Activated naive CD4-positive, alpha-beta T cell (primary cell): ENCODE measurements at places on chromosomes 3 and 15.

GRCh38 chr3:105553851-105554250, 187.1 kb downstream of the ALCAM start:
- no peak for DNase-seq

DNA sequence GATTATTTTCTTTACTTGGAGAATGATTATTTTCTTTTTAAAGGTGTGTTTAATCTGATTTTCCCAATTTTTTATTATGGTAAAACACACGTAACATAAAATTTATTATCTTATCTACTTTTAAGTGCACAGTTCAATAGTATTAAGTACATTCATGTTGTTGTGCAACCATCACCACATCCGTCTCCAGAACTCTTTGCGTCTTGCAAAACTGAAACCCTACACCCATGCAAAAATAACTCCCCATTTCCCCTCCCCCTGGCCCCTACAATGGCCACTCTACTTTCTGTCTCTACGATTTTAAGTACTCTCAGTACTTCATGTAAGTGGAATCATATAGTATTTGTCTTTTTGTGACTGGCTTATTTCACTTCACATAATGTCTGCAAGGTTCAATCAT, 230.7 kb downstream of the SATB1 start:
- no peak for DNase-seq

GRCh38 chr3:154778057-154778456, 302.1 kb upstream of the MME start:
- no peak for DNase-seq

- no peak for DNase-seq
These were observed 332.3 kb upstream of the C2CD4B start for GRCh38 chr15:62497356-62497755.

DNA sequence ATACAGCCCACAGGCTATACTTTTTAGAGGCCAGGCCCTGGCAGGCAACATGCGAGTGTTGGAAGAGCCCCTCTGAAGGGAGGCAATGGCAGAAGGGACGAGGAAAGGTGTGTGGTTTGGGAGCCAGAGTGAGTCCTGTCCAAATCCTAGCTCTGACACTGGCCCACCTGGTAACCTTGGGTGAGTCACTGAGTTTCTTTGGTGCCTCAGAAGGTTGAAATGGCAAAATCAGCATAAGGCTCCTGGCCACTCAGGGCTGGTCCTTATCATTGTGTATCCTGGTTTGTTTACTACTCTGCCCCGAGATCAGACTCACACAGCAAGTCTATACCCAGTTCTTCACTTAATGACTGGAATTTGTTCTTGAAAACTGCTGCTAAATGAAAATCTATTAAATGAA, 71.4 kb upstream of the TLE3 start:
- DNase-seq = no peak

DNA sequence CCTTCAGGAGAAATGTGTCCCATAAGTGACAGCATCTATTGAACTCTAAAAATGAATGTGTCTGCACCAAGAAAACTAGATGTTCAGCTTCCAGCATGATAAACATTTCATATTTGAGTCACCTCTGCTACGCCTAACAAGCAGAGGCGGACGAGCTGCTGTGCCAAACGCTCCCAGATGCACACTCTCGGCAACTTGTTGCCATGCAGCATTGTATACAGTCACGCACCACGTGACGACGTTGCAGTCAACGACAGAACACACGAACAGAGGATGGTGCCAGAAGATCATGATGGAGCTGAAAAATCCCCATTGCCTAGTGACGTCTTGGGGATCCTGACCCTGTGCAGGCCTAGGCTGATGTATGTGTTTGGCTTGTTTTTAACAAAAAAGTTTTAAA, 137.5 kb downstream of the XXYLT1 start:
- no peak for DNase-seq

DNA sequence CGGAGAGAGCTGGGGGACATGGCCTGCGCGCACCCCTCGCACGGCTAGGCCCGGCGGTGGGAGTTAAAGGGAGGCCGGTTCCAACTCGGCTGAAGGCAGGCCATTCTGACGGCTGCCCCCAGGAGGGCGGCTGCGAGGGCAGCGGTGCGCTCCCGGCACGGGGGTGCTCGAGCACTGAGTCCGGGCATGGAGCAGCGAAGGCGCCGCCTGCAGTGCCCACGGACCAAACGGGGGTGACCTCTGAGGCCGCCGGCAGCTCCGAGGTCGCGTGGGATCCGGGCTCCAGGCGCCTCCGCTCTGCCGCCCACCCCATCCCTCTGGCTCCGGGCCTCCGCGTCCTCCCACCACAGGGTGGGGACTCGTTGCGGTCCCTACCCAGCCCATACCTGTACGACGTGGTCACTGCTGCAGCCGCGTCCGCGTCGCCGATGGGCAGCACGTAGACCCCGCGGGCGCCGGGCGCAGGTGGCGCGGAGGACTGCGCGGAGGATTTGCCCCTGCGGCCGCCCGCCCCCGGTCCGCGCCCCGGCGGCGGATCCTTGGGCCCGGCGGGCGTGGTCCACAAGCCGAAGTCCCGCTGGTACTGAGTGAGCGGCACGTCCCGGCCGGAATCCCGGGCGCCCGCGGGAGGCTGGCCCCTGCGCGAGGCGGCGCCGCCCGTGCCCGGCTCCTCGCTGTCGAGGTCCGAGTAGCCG, 469 bp downstream of the MAP6D1 start:
- DNase-seq = no peak

GRCh38 chr15:39801641-39802309, 19.1 kb upstream of the FSIP1 start:
- DNase-seq = no peak

GRCh38 chr3:143859465-143860203, 11.4 kb upstream of the SLC9A9 start:
- DNase-seq = no peak

- DNase-seq = no peak
These were observed 61.7 kb downstream of the SIDT1 start for GRCh38 chr3:113594066-113594465.

GRCh38 chr3:30227571-30228301, 378.7 kb upstream of the TGFBR2 start:
- DNase-seq = no peak

DNA sequence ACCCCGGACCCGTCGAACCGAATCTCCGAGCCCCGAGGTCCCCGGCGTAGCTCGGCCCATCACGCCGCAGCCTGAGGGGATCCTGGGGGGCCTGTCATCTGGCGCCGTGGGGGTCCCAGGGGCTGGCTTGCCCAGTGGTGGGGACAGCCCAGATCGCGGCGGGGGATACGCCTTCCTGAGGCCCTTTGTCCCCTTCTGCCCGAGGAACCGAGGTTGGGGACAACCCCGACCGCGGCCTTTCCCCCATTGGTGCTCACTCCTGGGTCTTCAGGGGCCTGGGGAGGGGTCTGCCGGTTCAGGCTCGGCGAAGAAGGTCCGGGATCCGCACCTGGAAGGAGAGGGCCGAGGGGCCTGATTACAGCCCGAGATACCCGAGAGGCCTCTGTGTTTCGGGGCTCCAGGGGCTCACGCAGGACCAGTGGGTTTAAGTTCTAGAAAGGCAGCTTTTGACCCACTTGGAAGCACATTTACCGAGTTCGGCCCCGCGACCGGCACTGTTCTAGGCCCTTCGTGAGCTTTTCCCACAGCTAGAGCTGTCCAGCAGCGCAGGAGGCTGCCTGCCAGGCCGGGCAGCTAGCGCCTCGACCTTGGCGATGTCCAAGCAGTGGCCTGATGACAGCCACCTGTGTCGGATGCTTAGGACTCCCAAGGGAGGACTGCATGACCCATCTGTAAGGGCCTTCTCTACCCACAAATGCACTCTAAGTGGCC, 504 bp downstream of the ABHD2 start:
- DNase-seq = peak; percentile 13

DNA sequence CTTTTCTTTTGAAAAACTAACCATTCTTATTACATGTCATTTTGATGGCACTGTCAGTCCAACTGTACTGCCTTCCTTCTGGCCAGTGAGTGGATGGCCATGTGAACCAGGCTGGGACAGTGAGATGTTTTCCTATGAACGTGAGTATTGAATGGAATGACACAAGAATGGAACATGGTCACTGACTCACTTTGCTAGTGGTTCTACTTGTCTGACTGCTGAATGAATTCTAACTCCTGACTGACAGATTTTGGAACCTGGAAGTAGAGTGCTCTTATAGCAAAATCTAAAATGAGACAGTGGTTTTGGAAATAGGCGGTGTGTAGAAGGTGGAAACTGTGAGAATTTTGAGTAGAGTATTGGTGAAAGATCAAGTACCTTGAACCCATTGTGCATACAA, 606.9 kb upstream of the KCNMB2 start:
- DNase-seq = no peak

DNA sequence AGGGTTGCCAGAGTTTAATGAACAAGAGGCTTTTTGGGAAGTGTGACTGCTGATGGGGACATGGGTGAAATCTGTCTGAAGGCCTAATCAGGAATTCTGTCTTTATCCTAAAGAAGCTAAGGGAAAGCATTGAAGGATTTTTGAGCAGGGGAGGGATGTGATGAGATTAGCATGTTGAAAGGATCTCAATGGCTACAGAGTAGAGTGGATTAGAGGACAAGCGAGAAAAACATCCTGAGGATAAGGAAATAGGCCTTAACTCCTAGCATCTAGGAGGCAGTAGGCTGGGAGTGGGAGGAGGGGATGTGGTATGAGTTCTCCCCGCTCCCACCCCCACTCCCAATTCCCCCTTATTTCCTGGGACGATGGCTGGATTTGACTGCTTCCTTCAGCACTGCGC, 35.1 kb upstream of the SNTN start:
- DNase-seq = no peak

DNA sequence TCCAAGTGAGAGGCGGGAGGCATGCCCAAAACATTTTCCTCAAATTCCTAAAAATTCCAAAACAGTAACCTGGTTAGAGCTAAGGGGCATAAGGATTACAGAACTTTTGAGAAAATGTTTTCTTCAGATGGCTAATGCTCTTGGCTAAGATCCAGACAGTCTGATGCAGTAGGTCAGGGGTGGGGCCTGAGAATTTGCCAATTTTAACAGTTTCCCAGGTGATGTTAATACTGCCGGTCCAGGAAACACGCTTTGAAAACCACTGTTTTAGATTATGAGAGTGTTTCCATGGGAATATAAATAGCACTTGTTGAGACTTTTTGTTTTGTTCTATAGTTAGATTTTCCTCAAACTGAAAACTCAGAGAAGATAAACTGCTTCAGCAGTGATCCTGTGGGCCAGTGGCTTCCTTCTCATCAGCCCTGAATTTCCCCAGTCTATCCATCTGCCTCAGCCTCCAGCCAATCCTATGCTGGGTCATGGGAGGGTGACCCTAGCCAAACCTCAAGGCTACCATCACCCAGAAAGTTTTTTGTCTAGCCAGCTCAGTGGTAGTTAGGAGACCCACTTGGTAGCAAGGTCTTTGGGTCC, 71.6 kb upstream of the ACP3 start:
- DNase-seq = no peak

GRCh38 chr3:55797084-55797483, 310.0 kb upstream of the WNT5A start:
- DNase-seq = no peak

DNA sequence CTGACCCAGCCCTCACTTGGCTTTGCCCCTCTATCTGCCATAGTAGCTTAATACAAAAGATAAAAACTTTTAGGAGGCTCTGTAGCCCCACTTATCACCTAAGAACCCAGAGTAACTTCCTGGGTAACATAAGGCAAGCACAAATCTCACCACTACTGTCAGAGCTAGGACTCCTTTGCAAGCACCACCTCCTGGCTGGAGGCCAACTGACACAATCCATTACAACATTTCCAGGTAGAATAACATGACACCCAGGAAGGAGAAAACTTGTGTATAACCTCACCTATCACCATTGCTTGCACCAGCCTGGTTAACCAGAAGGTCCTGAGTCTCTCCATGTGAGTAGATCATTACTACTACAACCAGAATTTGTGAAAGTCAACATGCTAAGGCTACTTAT, 230.0 kb downstream of the TUSC7 start:
- no peak for DNase-seq

DNA sequence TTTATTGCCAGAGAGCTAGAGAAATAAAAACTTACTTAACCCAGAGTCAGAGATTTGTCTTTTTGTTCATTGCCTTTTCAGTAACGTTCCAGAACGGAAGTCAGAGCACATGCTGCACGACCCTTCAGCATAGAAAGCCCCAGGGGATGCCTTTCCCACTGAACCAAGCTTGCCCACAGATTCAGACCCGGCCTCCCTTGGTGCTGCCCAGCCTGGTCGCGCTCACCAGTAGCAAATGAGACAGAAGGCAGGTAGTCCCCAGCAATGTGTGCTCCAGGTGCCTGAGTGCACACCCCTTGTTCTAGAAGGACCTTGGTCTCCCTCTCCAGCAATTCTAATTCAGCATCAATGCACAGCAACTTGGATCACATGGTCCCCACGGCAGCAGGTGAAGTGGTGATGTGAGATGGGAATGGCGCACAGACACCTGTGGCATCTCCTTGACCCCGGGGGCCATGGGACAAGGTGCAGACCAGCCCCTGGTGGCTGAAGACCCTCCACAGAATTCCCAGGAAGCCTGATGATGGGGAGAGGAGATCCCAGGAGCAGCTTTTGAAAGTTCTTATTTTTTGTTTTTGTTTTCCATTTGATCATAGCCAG, 91.8 kb upstream of the IQSEC1 start:
- DNase-seq = no peak

- DNase-seq = no peak
These were observed 561.7 kb upstream of the SGO1 start for GRCh38 chr3:20747741-20748140.
